Fibroblast of villous mesenchyme (primary cell): ENCODE measurements at places on chromosomes 1 and 21. TPM values are rescaled to one million over a fixed set of nuclear protein-coding genes. Genes with fewer than 3 reads are reported as not detected.

ALX3 gene
- not detected in 2 replicates for total RNA-seq

SLC45A1 gene
- 0.86 and 1.9 TPM in 2 replicates for total RNA-seq

RGSL1 gene
- total RNA-seq: not detected in 2 replicates

TRIM17 gene
- under 0.01 and 0.43 TPM in 2 replicates for total RNA-seq

LCE1F gene
- not detected in 2 replicates for total RNA-seq

DNA sequence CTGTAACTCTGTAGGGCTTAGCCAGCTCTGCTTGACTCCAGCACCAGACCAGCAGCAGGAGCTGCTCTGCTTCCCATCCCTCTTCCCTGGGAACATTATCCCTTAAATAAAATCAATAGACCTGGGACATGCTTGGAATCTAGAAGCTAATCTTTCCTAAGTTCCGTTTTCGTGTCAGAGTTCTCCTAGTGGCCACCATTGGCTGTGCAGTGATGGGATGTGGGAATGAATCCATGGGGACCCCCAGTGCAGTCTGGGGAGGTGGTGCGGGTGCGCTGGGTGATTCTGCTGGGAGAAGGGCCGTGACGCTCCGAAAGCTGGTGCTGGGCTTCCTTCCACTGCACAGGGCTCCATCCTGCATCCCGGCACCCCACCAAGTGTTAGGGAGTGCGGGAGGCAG, 202.7 kb downstream of the CAMTA1 start:
- no peak for DNase-seq

DNA sequence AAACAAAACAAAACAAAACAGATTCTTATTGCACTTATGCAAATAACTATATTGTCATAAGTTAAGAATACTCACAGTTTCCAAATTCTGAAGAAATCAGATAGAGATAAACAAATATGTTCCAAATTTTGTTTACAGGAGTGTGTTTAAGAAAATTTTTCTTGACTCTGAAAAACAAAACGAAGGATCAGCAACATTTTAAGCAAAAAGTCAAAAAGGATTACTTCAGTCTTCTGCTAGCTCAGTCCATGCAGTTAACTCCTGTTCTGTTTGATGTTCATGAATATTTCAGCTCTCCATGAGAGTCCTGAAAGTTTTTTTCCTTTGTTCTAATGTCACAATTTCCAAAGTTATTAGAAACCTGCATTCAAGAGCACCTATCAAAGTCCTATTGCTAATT, 33.2 kb upstream of the KLF18 start:
- no peak for DNase-seq

DNA sequence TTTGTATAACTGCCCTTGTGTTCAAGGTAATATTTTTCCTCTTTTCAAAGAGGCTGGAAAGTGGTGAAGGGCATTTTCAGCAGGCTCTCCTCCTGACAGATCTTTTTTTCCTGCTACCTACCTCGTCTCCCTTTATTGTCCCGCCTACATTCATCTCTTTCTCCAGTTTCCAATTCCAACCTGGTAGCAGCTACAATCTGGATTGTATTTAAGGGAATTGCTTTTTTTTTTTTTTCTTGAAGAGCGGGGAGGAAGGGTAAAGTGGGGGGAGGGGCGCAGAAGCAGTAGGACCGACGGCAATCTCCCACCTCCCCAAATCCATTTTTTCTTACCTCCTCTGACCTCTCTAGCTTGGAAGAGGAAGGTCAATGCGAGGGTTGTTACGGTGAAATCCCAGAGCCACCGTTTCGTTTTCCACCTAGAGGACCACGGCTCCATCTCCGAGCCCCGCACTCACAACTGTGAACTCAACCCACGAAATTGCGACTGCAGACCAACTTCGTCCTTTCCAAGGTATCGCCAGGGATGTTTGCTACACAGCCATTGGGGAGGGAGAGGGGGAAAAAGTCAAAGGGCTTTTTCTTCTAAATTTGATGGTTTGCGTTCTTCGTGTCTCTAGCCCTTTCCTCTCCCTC, 464 bp downstream of the COL11A1 start:
- no peak for DNase-seq

DNA sequence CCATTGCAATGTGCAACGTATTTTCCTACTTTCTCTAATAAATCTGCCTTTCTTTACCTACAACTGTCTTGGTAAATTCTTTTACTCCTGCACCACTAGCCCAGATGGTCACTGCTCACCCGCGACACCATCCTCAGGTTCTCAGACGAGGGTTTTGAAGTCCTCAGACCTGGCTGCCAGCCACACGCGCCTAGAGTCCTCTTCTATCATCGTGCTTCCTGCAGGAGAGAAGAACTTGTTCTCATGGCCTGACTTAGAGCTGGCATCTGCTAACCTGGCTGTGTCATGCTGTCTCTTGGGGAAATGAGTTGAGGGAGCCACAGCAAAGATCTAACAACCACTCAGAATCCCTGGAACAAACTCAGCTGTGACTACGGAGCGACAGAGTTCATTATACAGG, 30.3 kb upstream of the PGBD5 start:
- DNase-seq: no peak

DNA sequence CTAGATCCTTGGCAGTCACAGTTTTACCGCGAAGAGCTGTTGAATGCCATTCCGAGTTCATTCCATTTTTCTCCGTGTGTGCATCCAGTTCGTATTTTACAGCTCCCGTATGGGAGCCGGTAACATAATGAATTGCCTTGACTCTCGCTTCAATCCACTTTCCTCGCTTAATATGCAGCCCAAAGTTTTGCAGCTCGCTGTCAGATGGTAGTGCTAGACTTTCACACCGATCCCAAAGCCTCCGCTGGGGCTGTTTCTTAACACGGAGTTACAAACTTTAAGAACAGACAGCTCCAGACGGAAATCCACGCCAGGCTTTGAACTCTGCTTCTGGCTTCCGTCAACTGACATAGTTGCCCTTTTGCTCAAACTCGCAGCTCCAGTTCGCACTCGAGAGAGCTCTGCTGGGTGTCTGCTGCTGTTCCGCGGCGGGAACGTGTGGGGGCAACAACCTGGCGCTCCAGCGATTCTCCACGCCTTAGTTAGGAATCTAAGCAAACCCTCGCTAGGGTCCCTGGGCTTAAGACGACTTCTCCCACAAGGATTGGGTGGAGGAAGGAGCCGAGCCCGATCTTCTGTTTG, 3.5 kb upstream of the ARID1A start:
- DNase-seq: peak; percentile 96

GRCh38 chr1:52752484-52752826, 26.2 kb downstream of the ZYG11B start:
- no peak for DNase-seq

GRCh38 chr1:91864017-91864700, 21.8 kb downstream of the TGFBR3 start:
- peak; percentile 96 for DNase-seq

GRCh38 chr1:167330601-167331293, 110.1 kb downstream of the POU2F1 start:
- DNase-seq: no peak

- no peak for DNase-seq
Measured at GRCh38 chr1:145994391-145995120, 1.8 kb downstream of the TXNIP start.

DNA sequence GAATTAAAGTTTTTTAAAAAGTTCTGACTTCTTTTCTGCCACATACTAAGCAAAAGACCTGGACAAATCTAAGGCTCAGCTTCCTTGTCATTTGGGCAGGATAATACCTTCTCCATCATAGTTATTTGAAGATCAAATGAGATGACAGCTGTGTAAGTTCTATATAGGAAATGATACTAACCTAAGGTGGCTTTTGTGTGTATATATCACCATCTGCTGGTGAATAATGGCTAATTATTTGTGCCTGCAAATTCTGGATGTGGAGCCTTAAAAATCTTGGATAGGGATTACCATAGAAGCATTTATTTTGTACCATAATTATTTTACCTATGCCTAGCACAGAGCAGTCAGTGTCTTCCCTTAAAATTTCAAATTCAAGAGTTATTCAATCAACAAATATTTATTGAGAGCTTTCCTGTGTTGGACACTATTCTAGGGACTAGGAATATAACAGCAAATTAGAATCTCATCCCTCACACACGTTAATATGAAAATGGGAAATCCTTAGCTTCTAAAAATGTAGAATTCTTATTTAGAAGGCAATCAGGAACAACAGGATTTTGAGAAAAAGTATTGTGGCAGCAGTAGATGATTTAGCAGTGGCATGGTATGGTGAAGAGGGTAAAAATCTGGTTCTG, 89.8 kb downstream of the TMEM200B start:
- DNase-seq: peak; percentile 60

DNA sequence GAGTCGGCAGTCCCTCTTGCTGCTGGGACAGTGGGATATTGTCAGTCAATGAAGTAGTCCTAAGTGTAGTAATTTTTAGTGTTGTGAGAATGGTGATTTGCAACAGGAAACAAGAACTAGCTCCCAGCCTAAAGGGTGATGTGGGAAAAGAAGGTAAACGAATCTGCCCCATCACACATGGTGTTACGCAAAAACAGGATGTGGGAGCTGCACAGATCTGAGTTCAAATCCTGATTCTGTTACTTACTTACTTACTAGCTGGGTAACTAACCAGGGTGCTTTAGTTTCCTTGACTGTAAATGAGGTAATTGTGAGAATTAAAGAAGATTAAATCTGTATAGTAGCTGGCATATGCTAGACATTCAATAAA, 22.3 kb downstream of the NAV1 start:
- peak; percentile 50 for DNase-seq

DNA sequence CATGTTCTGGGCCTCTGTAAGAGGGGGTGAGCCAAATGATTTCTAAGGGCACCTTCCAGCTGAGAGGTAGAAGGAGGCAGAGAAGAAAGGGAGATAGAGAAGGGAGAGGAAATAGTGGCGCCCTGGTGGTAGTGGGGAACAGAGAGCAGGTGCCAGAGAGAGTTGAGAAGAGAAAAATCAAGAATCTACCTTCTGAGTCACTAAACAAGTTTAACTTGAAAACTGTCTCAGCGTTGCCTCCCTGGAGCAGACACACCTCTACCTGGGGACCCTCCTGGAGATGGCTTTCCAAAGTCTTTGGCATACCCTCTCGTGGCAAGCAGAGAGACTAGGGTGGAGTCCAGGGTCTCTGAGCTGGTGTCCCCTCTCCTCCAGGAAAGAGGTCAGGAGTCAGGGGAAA, 1.1 kb upstream of the SLC45A3 start:
- no peak for DNase-seq

GRCh38 chr1:85707267-85707989, 805 bp downstream of the ZNHIT6 start:
- no peak for DNase-seq

DNA sequence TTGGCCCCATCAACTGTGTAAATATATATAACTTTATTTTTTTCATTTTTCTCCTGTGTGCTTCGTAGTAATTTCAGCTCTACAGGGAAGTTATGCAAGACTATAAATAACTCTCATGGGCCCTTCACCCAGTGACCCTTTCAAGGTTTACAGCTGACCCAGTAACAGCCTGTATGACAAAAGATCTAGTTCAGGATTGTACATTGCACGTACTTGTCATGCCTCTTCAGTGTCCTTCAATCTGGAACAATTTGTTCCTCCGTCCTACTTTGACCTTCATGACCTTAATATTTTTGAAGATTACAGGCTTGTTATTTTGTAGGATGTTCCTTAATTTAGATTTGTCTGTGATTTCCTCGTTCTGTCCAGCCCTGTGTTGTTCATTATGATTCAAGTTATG, 40.5 kb downstream of the BRINP2 start:
- DNase-seq: peak; percentile 48

- DNase-seq: peak; percentile 55
Measured at GRCh38 chr1:234065794-234066447, 161.4 kb downstream of the SLC35F3 start.

DNA sequence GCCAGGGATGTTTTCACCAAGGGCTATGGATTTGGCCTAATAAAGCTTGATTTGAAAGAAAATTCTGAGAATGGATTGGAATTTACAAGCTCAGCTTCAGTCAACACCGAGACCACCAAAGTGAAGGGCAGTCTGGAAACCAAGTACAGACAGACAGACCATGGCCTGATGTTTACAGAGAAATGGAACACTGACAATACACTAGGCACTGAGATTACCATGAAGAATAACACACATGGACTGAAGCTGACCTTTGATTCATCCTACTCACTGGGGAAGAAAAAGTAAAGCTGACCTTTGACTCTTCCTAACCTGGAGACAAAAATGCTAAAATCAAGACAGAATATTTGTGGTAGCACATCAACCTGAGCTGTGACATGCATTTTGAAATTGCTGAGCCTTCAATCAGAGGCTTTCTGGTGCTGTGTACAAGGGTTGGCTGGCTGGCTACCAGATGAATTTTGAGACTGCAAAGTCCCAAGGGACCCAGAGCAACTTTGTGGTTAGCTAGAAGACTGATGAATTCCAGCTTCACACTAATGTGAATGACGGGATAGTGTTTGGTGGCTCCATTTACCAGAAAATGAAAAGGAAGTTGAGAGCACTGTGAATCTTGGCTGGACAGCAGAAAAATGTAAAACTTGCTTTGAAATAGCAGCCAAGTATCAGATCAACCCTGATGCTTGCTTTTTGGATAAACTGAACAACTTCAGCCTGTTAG, 190.4 kb upstream of the KCTD3 start:
- DNase-seq: peak; percentile 8

DNA sequence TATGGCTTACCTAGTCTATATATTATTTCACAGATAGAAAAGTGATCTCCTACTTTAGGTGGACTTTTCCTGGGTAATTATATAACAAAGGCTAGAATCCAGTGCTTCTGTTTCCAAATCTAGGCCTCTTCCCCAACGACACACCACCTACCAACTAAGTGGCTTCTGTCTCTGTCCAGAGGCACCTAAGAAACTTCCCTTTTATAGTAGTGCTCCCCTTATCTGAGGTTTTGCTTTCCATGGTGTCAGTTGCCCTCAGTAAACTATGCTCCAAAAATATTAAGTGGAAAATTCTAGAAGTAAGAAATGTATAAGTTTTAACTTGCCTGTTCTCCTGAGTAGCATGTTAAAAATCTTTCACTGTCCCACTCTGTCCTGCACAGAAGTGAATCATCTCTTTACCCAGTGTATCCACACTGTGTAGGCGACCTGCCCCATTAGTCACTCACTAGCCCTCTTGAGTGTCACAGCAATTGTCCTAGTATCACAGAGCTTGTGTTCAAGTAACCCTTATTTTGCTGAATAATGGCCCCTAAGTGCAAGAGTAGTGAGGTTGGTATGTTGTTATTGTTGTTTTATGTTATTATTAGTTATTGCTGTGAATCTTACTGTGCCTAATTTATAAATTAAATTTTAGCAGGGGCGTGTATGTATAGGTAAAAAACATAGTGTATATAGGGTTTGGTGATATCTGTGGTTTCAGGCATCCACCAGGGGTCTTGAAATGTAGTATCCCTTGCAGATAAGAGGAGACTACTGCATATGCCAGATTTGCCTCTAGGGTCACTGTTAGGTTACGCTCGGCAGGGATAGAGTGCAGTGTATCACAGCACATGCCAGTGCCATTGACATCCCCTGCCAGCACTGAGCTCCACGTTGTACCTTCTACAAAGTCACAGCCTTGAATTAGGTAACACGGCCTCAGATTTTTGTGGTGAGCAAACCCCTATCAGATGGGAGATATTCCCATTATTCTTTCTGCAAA, 14.7 kb upstream of the CD53 start:
- DNase-seq: no peak

DNA sequence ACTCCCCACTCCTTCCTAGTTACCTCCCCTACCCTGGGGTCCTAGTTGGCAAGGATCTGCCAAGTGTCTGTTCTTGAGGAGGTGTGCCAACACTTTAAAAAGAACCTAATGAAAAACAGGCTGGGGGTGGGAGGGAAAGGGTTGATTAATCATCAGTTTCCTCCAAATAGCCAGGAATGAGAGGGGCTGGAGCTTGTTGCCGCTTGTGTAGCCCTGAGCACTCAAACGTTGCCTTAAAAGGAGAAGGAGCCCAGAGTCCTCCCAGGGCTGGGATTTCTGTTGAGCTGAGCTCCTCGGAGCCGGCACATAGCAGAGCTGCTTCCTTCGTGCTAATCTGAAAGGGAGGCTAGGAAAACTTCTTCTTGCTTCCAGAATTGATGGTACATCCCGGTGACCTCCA, 15.9 kb downstream of the SHISA4 start:
- peak; percentile 86 for DNase-seq
